ENCODE measurements at places on chromosomes 5 and 9.

DNA sequence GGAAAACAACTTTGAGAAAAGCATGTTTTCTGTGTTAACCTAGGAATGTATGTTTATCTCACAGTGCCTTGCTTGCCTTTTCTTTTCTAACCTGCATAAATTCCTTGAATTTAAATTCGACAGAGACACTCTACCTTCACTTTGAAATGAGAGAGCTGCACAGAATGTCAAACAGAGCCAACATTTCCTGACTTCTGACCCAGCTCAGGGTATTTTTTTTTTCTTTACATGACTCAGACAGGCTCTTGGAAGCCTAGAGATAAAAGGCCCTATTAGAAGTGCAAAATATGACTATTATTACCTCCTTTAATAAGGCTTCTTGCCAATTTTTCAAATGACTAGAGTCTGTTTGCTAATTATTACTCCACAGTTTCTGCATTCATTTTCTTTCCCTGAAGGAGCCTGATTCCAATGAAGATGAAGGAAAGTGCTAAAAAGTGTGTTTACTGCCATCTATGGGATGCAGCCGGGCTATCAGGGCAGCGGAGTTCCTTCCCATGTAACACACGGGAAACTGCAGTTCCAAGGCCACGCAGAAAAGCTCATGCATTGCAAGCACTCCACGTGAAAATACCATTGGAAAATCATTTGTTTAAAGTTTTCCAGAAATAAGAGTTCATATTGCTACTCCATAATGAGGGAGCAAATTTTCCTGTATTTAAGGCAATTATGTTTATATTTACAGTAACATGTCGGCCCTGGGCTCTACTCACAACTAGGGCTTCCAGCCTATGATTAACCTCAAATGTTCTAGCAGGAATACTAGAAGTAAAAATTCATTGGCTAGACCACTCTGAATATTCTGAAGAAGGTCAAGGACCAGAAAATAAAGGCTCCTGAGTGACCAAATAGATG lies 485.6 kb downstream of the ZSWIM6 start:
- peak; percentile 69 for DNase-seq

DNA sequence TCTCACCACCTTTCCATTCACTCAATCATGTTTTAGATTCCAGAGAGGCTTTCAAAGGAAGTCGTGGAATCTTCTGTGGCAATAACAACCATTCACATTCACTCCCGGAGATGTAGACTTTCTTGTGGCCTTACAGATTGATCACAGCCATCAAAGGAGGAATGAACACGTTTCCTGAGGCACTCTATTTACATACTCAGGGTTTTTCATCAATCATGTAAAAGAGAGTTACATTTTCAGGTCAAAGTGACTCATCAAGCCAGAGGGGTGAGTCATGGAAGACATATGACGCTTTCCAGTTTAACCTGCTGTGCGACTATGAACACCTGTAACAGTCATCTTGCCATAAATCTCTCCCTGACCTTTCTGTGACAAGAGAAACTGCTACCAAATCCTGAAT lies 39.3 kb upstream of the RAD23B start:
- DNase-seq, result peak; percentile 14

GRCh38 chr9:29325894-29326293 lies 1752.6 kb upstream of the C9orf72 start:
- no peak for DNase-seq

DNA sequence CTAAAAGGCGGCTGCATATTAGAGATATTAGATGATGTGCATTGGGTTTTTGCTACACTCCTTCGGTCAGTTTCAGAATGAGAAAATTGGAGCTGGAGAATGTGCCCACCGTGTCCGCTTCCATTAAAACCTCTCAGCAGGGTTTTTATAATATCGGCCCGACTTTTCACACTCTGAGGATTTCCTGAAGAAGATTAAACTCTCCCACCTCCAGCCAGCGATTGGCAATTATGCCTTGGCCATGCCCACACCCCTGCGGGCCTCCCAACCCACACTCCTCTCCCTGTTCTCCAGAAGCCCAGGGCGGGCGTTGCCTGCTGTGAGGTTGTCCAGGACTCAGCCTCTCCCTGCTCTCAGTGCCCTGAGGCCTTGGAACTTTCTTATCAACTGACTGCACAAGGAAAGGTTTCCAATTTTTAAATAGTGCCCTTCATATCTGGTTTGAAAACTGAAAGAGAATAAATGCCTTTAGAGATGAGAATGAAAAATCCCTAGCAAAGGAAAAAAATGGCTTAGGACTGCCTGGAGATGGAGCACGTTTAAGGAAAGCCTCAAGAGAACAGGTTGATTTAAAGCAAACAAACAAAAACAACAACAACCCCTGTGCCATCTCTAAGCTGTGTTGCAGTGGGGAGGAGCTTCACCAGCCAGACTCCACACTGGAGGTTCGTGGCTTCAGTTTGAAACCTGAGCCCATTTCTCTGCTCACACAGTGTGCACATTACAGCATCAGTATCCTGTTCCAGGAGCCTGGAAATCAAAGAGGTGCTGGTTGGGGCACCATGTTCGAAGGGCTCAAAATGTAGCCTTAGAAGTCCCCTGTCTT lies 292.9 kb downstream of the NSG2 start:
- DNase-seq, result no peak

- DNase-seq, result no peak
These were observed 889.3 kb downstream of the MAT2B start for GRCh38 chr5:164394686-164395194.

DNA sequence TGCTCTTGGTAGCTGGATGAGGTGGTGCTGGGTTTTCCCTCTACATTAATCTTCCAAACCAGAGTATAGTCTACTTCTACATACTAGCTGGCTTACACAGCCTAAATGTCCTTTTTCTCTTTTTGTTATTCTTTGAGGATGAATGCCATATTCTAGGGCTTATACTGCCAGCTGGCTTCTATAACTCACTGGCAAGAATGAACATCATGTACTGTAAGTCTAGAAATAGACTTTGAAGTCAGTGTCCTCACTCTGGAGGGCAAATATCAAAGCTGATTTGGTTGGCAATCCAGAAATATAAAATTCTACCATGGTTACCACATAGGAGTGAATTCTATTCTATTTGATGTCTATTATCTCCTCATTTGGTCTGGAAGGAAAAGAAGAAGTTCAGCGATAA lies 251.7 kb upstream of the TYRP1 start:
- DNase-seq, result no peak

DNA sequence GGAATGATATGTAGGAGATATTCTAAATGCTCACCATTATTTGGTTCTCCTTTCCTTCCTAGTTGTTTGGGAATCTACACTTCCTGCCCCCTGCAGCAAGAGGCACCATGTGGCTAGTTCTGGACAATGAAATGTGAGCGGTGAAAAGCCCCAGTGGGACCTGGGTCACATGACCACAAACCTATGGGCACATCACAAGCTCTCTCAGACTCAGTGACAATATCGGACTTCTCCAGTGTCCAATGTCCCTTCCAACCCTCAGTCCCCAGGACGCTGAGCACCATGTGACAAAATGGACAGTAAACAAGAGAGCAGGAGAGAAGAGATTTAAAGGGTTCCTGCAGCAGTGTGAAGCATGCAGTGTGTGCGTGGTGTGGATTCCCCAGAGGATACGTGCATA lies 44.6 kb upstream of the FOXE1 start:
- DNase-seq, result no peak

GRCh38 chr5:90488791-90489190 lies 14.1 kb downstream of the POLR3G start:
- peak; percentile 54 for DNase-seq

- no peak for DNase-seq
These were observed 363.7 kb downstream of the CSNK1G3 start for GRCh38 chr5:123875561-123876275.

DNA sequence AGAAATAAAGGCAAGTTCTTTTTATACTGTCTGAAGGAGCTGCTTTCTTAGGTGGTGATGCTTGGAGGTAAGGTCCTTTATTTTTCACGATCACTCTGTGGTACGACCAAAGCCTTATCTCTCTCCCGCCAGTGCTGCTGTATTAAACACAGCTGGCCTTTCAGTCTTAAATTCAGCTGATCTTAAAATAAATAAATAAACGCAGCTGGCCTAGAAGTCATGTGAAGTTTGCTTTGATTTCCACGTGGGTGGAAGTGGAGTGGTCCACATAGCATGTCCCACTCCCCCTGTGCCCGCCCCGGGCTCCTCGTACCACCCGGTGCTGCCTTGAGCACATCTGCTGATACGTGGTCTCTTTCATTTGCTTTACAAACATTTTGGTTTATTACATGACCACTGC lies 260.4 kb downstream of the FANCC start:
- no peak for DNase-seq

GRCh38 chr9:108086624-108087023 lies 597.1 kb upstream of the KLF4 start:
- no peak for DNase-seq

GRCh38 chr5:1294206-1294834 lies 548 bp downstream of the TERT start:
- DNase-seq, result no peak

DNA sequence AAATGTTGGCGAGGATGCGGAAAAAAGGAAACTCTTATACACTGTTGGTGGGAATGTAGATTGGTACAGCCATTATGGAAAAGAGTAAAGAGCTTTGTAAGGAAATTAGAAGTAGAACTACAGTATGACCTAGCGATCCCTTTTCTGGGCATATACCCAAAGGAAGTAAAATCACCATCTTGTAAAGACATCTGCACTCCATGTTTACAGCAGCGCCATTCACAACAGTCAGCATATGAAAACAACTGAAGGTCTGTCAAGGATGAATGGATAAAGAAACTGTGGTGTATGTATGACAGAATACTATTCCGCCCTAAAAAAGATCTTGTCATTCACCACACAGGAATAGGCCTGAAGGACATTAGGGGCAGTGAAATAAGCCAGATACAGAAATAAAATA lies 27.7 kb upstream of the SLC25A51 start:
- DNase-seq, result no peak

DNA sequence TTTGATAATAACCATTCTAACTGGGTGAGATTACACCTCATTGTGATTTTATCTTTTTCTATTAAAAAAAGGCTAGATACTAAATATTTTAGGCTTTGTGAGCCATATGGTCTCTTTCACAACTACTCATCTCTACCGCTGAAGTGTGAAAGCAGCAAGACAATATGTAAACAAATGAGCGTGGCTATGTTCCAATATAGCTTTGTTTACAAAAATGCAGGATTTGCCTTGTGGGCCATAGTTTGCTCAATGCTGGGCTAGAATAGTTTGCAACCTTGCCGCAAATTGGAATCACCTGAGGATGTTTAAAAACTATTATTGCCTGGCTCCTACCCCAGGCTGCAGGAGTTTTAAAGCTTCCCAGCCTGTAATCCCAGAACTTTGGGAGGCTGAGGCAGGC lies 10.2 kb upstream of the GPR150 start:
- DNase-seq, result no peak

DNA sequence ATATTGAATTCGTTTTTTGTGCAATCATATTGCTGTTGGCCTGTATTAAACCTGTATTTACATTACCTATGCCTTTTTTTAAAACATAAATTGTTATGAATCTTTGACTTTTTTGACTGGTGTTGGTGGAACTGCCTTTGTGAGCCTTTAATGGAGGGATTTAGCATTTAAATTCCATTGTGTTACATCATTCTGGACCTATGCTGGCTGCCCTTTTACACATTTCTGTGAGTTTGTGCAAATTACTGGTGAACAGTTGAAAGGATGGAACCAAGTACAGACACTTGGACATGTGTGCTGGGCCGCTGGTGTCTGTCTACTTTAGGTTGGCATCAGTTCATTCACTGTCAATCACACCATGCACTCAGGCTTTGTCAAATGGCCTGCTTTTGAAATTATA lies 3.4 kb downstream of the SNX18 start:
- no peak for DNase-seq

DNA sequence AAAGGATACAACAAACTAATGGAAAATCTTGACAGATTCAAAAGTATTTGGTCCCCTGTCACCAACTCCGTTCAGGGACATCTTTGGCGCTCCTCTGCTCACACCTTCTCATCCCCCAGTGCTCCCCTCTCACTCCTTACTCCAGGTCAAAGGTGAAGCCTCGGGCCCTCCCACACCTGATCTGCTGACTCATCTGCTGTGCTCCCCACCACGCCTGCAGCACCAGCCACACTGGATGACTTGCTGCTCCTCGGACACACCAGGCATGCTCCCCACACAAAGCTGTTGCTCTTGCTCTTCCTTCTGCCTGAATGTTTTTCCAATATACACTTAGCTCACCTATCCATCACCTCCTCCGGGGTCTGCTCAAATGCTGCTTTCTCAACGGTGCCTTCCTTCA lies 123.4 kb downstream of the ESM1 start:
- DNase-seq, result no peak

GRCh38 chr9:107492381-107492970 lies 2.9 kb upstream of the KLF4 start:
- no peak for DNase-seq

- DNase-seq, result no peak
These were observed 86.9 kb downstream of the BASP1 start for GRCh38 chr5:17304282-17304681.

GRCh38 chr5:173902743-173903142 lies 14.6 kb downstream of the CPEB4 start:
- DNase-seq, result no peak

DNA sequence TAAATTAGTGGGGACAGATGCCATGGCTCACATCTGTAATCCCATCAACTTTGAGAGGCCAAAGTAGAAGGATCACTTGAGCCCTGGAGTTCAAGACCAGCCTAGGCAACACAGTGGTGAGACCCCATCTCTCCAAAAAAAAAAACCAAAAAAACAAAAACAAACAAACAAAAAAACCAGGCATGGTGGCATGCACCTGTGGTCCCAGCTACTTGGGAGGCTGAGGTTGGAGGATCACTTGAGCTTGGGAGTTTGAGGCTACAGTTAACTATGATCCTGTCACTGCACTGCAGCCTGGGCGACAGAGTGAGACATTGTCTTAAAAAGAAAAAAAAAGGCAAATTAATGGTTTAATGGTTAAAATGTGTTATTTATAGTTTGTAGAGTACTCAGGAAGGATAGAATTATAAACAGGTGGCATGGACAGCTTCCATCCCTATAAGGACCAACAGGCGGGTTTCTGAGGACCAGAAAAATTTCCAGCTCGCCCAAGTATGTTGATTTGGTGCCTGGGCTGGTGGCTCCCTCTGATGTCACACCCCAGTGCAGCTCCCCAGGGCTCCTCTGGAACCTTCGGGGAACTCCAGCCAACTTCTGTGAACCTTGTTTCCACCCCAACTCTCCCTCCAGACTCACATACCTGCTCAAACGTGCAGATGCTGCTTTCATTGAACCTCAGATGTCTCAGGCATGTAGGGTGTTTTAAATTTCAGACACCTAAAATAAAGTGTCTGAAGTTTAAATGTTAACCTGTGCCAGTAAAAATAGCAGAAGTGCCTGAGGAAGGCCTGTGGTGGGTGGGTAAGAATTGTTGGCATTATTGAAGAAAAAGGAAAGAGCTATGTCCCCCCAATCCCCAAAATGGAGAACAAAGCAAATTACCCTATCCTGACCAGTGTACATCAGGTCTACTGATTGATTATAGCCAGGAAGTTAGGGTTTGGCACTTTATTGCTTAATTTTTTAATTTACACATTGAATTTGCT lies 69.0 kb downstream of the TRIO start:
- no peak for DNase-seq

GRCh38 chr5:100889165-100889743 lies 13.8 kb downstream of the ST8SIA4 start:
- DNase-seq, result no peak
